Stimulated activated CD8-positive, alpha-beta memory T cell treated with anti-CD3 and anti-CD28 coated beads, Interleukin-4, amount 100 ng/mL, for 4 hours (primary cell): ENCODE measurements at places on chromosomes 7 and 10.
A peak's percentile ranks its signal among the peaks of the same experiment; 100 is the strongest.

- no peak for DNase-seq
Observed at GRCh38 chr7:45180084-45180986, 22.7 kb downstream of the RAMP3 start.

DNA sequence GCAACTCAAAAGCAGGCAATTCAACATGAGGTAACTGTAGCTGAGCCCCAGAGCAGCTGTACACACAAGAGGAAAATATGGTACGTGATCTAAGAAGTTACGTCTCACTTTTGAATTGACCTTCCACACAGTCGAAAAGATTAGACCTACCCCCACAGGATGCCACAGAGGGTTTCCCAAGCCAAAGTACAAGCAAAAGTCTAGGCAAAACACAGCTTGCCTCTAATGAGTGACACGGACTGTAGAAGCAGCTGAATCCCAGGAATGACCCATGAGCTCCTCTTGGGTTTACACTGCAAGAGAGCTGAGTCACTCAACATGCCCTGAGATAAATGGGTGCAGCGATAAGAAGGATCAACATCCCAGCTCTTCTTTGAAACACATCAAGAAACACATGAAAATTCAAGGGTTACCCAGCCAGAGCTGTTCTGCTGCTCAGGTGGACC, 9.8 kb downstream of the CREB3L2 start:
- DNase-seq, result no peak

DNA sequence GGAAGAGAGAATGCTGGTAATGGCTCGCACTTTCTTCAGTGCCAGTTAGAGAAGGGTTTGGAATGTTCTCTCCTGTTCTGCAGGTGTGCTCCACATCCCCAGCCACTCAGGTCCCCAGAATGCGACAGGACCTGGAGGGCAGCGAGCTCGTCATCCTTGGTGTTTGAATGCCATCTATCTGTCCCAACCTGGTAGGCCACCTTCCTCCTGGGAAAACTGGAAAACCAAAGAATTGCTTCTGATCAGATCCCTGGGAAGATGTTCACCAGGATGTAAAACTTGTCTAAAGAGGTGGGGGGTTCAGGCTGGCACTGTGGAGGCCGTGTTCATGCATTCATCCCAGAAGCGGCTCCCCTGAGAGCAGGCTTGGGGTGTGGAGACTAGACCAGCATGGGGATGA, 379.5 kb downstream of the GLRX3 start:
- no peak for DNase-seq

DNA sequence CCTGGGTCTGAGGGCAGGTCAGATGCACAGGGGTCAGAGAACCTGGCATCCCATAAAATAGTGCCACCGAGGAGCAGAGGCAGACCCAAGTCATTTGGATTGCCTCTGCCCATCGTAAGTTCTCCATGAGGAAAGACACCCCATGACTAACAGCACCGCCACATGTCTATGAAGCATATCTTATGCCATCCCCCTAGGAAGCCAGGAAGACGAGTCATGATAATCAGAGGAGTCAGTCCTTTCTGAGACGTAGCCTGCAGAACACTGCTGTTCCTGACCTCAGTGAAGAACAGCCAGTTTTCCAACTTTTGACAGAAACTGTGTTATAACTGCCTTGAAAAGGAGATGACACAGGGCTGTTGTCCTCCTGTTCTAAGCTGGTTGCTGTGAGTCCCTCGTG, 51.2 kb downstream of the INSYN2A start:
- DNase-seq, result no peak

GRCh38 chr10:60206735-60207134, 182.9 kb downstream of the ANK3 start:
- no peak for DNase-seq

GRCh38 chr10:103493362-103493915, at the start of gene NEURL1:
Gene NEURL1 (plus strand): TSS chr10:103493705. CDS start chr10:103494388, 683 bp downstream.
- DNase-seq, result no peak

DNA sequence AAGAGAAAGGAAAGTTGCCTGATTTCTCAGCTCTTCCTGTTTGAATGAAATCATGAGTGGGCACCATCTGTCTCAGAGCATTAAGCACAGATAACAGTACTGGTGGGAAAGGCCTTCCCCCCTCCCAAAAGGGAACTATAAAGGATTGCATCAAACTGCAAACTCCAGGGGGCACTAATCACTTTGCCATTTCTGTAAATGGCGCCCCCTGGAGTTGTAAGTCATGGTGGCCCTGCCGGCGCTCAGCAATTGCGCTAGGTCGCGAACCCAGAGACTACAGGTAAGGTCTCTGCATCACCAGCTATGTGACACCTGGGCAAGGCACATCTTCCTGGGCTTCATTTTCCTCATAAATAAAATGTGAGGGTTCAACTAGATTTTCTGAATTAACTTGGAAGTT, 11.1 kb downstream of the LRRC4 start:
- DNase-seq, result no peak

- no peak for DNase-seq
Observed at GRCh38 chr10:124265391-124265745, 153.4 kb downstream of the OAT start.

DNA sequence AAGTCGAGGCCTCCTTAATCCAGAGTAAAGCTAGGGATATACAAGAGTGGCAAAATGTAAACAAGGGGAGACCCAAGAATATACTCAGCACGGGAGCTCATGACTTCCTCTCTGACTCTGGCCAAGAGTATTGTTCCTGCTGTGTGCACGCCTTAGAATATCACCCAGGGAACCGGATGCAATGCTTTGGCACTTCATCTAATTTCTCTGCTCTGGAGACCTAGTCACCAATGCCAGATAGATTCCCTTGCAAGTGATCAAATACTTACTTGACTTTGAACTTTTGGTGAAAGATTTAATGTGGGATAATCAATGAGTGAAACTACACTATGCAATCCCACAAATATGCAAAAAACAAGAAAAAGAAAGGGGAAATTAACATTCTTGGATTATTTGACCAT, 695.5 kb downstream of the INHBA start:
- DNase-seq, result no peak

DNA sequence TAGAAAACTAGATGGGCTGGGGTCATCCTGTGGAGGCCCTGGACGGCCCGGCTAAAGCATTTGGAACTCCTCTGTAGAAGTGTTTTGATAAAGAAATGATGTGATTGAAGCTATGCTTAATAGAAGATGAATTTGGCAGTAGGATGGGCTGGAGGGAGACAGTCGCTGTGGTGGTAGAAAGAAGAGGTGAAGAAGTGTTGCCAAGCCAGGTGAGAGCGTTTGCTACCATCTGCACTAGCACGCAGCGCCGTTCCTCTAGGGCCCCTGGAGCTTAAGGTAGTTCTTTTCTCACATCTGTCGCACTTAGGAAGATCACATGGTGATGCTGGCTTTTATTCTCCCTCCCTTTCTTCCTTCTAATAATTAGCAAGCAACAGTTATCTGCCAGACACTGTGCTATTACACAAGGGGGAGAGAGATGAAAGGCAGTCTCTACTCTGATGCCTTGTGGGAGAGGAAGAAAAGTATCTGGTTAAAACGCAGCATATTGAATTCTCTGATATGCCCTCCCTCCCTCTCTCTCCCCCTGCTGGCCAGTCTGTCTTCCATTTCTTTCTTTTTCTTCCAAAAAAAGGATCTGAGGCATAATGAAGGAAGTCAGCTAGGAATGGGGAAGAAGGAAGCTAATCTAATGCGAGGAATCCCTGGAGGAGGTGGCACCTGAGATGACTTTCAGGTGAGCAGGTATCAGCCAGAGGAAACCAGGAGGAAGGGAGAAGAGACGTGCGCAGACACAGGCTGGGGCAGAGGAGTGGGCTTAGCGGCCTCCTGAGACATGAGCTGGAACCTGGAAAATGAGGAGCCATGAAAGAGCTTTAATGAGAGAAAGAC, 162.3 kb upstream of the KLF14 start:
- DNase-seq, result no peak

- DNase-seq, result peak; percentile 55
Observed at GRCh38 chr7:33109005-33109757, at the start of gene RP9. Gene RP9 (minus strand): TSS chr7:33109404. CDS start chr7:33109372, 32 bp downstream.

DNA sequence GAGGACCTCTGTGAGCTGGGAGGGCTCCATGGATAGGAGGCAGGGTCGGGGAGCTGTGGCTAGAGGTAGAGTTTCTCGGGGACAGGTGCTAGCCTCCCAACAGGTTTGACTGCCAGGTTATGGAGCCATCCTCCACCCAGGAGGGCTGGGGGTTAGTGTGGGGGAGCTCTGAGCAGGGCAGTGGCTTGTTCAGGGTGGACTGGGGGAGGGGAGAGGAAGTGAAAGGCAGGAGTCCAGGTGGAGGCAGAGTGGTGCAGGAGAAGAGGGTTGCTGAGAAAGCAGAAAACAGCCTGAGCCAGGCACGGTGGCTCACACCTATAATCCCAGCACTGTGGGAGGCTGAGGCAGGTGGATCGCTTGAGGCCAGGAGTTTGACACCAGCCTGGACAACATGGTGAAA, 40.5 kb upstream of the HSPB1 start:
- no peak for DNase-seq

- DNase-seq, result no peak
Observed at GRCh38 chr10:97612386-97612785, 20.9 kb downstream of the MORN4 start.

DNA sequence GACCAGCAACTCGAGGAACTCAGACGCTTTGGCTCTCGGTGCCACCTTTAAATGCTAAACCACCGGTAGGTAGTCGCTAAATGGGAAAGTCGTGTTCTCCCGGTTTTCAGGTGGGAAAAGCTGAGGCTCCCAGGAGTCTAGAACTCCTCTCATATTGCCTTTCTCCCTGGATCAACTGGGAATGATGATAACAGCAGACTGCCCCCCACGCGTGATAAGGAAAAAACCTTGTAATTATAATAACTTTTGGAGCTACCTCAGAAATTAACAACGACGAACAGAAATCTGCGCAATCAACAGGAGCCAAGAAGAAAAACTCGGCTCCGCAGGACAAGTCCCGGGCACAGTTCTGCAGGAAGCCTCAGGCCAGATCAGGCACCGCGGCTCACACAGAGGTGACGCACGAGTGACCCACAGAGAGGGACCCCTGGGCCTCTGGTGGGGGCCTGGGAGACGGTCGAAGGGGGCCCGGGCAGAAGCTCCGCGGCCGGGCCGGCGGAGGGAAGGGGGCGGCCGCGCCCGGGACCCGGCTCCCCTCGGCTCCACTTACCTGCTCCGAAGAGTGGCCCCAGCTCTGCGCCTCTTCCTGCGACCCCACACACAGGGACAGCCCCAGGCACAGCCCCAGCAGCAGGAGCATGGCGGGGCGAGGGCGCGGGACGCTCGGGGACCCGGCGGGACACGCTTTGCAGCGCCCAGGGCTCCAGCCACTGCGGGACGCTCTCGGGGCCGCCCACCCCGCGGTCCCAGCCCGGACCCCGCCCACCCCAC, at the start of gene ITIH5:
ITIH5 (minus strand) TSS at position 714 of the 771 bp plus-strand sequence; CDS start at position 640, 74 bp downstream.
- no peak for DNase-seq

DNA sequence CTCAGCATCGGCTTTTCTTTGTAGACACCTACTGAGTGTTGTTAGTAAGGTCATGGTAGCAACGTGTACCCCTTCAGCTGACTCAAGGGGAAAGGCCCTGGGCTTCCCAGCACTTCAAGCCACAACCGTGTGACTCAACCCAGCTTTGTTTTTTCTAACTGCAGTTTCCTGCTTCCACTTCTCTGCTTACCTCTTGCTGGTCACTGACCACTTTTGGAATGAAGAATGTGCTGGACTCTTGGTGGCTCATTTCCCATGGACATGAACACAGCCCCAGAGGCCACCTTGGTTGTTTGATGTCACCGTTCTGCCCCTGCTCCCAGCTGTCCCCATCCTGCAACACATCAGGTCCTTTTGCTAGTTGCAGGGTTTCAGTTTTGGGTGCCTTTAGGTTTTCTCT, 69.5 kb upstream of the ZNF438 start:
- DNase-seq, result peak; percentile 18

DNA sequence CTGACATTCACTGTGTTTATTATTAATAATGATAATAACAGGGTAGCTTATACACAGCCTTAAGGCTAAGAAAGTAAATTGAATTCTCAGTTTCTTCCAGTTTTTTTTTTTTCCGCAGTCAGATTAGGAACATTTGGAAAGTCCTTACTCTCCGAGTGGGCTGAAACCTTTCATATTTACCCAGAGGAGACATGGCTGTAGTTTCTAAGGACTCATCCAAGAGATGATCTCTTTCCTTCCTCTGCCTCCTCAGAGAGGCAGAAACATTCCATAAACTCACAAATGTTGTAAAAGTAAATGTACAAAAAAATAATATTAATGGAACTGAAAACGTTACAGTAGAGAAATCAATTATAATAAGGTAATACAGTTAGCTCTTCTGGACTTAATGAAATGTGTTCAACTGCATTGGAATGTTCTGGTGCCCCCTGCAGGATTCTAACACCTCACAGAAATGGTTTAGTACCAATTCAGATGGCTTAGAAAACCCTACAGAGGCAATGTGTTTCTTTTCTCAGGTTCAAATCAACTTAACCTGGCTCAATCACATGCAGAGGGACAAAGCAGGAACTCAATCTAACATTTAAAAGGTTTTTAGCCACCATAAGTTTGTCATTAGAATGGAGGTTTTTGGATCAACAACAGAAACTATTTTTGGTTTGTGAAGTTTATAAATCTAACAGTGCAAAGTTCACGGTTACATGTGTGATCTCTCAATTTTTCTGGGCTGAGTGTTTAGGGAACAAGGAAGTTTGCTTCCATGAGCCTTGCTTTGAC, 71.7 kb downstream of the ICA1 start:
- DNase-seq, result no peak

- DNase-seq, result no peak
Observed at GRCh38 chr7:128309976-128310375, 33.7 kb downstream of the RBM28 start.

DNA sequence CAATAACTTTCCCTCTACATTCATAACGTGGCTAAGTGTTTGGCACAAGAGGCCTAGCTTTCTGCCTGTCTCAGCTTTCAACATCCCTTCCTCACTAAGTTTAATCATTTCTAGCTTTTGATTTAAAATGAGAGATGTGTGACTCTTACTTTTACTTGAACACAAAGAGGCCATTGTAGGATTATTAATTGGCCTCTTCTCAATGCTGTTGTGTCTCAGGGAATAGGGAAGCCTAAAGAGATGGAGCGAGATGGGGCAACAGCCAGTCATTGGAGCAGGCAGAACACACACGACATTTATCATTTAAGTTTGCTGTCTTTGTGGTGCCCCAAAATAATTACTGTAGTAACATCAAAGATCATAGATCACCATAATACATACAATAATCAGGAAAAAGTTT, 167.1 kb upstream of the TRIM24 start:
- DNase-seq, result no peak

DNA sequence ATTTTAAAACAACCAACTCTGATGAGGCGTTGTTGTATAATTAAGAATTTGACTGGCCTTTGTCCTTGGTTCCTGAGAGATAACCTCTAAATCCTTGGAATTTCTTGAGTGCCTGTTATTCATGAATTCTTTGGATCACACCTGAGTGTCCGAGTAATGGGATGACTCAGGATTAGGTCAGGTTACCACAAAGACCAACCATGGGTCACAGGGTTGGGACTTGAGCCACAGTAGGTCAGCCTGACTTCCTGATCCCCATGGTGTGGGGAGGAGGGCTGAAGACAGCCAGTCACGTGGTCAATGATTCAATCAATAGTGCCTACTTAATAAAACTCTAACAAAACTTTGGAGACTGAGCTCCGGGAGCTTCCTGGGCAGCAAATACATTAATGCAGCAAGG, 192.5 kb downstream of the GFRA1 start:
- no peak for DNase-seq
